ENCODE measurements at places on chromosomes 11 and 22.
A peak's percentile ranks its signal among the peaks of the same experiment; 100 is the strongest.

DNA sequence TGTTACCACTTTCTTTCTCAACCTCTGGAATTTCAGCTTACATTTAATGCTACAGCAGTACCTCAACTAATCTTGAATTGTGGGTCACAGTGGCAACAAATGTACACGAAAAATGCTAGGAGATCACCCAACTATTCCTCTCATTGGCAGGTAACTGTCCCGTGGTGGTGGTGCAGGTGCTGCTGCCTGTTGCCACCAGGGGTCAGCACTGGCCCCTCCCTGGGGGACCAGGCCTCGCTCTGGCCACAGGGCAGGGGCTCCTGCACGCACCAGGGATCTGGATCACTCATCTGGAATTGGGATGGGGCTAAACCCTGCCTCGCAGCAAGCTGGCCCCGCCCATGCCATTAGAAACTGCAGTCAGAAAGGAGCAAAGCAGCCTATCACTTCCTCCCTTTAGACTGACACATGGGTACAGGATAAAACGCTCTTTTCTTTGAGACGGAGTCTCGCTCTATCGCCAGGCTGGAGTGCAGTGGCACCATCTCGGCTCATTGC is 6.9 kb upstream of the POLDIP3 start:
- DNase-seq: peak; percentile 50

- DNase-seq: no peak
Measured at GRCh38 chr11:85531191-85531897, 95.8 kb downstream of the DLG2 start.

DNA sequence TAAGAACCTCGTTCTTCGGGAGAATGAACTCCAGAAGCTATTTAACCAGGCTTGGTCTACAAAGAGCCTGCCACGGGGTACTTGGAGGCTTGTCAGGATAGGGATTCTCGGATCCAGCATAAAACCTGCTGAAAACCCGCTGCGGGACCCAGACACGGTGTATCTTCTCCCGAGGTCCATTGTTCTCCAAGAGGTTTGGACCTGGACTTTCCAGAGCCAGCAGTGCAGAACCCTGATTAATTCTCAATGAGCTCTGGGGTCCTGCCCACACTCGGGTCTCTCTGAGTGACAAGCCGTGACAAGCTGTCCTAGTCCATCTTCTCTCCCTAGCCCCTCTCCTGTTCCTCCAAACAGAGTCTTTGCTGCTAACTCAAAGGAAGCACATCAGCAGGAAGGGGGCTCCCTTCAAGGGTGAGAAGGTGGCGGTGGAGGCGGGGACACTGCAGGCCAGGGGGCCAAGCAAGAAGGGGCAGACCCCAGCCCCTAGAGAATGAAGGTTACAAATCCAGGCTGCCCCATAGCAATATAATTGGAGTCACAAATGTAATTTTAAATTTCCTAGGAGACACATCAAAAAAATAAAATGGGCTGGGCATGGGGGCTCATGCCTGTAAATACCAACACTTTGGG is 12.2 kb downstream of the SHANK2 start:
- DNase-seq: no peak

DNA sequence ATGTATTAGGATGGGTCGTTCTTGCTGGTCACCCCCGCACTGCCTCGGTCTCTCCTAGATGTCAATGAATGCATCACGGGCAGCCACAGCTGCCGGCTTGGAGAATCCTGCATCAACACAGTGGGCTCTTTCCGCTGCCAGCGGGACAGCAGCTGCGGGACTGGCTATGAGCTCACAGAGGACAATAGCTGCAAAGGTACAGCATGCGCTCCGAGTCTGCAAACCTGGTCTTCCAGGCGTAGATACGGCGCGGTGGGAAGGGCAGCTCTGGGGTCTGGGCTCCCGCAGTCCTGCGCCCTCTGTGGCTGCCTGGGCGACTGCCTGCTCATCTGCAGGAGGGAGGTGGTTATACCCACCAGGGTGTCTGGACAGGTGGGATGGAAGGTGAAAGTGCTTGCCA is 31.0 kb downstream of the FBLN1 start:
- DNase-seq: no peak

GRCh38 chr11:104390651-104391050 is 226.7 kb upstream of the PDGFD start:
- no peak for DNase-seq

DNA sequence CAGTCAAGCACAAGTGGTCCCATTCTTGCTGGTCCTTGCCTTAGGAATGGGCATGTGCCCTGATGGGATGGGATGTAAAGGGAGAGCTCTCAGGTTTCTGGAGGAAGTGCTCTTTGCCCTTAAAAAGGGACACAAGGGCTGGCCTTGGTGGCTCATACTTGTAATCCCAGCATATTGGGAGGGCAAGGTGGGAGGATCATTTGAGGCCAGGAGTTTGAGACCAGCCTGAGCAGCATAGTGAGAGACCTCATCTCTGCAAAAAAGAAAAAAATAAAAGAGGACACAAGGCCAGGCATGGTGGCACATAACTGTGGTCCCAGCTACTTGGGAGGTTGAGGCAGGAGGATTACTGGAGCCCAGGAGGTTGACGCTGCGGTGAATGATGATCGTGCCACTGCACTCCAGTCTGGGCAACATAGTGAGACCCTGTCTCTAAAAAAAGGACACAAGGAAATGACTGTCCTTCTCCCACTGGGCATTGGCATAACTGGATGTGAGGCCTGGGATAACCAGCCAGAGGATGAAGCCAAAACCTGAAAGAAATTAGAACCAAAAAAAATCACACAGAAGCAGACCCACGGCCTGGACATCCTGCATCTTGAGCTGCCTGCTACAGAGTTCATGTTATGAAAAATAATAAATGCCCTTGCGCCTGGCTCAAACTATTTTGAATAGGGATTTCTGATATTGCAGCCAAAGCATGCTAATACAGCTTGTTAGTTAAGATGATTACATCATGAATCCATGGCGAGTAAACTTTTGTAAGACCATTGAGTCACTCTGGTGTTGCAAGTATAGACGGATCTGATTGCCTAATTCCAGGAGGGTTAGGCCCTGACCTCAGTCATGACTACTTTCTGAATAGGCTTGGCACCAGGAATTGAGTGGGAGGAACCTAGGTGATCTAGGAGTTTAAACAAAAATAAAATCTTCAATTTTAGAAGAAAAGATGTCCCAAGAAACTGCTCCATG is 12.9 kb upstream of the CRKL start:
- DNase-seq: no peak

GRCh38 chr11:122951211-122951610 is 30.4 kb downstream of the BSX start:
- DNase-seq: no peak

DNA sequence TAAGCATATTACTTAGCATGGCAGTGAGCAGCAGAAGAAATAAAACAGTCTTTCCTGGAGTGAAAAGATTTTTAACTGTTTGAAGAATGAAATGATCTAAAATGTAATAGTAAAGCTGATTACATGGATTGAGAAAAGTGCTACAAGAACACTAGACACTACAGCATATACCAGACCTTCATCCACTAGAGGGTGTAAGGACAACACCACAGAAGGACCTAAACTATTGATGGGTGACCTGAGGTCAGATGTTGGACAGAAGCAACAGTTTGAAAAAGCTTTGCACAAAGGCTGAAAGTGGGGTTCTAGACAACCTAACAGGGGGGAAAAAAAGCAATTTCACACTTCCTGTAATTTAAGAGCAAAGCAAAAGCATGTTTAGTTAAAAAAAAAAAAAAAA is 97.7 kb downstream of the RBFOX2 start:
- no peak for DNase-seq

- DNase-seq: no peak
Measured at GRCh38 chr11:56089697-56090096, 3.4 kb upstream of the OR8I2 start.

DNA sequence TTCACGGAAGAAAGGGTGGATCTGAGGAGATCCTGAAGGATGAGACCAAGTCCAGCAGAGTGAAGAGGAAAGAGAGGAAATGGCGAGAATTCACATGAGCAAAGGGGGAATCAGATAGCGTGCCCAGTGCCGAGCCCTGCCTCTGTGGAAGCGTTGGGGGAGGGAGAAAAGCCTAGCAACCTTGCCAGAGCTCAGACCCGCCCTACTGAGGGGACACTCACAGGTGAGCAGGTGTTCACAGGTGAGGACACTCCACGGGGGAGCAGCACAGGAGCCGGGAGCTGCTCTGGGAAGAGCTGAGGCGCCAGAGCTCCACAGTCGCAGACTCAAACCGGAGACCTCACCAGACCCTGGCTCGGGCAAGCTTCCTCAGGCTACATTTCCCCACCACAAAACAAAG is 56.2 kb downstream of the MICAL3 start:
- DNase-seq: no peak

GRCh38 chr22:45608763-45609180 is 62.9 kb upstream of the ATXN10 start:
- no peak for DNase-seq

DNA sequence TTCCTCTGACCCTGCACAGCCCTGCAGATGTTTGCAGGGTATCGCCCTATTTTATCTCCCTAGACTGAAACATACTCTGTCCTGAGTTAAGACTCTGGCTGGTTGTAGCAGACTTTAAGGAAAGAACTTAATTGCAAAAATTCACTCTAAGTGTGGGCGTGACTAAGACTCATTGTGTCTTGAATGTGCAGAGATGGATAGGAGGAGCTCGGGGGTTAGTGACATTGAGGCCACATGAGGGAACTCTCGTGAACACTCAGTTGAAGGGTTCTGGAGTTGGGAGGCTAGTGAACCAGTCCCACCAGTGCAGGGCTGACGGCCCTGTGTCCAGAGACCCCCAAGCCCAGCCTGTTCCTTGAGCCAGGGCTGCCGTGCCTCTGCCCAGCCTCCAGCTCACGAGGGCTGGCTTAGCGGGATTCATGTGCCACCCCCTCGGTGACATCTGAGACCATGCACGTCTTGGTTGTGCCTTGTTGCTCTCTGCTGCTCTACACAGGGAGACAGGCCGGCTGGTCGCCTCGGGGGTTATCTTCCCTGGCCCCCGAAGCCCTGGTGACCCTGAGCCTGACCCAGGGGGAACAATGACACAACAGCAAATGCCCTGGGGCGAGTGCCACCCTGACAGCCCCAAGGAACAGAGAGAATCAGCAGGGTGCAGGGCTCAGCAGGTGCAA is 11.4 kb upstream of the TBX1 start:
- DNase-seq: no peak

All from T-helper 17 cell (primary cell).